Fibroblast of villous mesenchyme (primary cell): ENCODE measurements at places on chromosomes 3 and 15.

DNA sequence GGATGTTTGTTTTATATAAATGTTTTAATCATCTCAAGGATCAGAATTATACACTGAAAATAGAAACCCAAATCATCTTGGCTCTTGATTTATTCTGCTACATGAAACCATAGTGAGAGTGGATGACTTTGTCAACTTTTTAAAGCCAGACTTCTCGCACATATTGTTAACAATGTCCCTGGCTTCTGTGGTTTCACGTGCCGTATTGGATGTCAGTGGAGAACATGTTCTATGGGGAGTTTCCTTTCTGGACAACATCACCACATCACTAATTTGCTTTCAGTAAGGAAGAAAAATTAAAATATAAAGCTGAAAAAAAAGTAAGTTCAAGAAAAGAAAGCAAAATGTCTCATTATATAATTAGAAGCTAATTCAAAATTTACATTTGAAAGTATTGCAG is 297.1 kb upstream of the MME start:
- no peak for DNase-seq

DNA sequence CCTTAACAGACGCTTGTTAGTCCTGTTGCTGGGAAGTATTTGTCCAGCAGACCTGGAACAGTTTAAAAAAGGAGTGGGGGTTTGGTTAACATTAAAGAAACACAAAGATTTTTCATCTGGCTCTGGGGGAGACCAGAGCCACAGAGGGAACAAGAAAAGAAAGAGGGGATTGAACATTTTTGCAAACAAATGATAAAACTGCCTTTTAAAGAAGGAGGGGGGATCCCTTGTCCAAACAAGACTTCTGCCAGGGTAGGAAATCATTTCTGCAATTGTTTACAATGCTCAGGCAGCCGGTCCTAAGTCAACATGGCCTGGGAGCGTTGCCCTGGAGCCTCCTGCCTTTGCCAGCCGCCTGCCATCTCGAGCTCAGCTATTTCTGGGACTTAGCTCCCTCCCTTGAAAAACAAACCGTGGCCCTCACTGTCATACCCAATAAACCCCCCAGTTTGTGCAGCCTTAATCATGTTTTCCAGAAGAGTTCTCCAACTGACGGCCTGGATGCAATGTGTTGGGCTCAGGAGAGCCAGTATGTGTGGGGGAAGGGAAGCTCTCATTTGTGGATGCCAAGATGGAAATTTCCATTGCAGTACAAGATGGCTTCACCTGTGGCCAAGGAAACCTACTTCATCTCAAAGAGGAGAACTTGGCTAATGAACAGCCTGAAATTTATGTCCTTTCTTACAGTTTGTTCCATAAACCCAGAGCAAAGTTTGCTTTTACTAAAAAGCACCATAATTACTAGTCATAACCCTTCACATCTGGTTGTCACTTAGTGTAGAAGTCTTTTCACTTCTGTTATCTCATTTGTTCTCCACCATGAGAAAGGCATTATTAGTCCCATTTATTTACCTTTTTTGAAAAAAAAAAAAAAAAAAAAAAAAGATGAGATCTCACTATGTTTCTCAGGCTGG is 75.9 kb upstream of the RNU6-1 start:
- DNase-seq = peak; percentile 44

DNA sequence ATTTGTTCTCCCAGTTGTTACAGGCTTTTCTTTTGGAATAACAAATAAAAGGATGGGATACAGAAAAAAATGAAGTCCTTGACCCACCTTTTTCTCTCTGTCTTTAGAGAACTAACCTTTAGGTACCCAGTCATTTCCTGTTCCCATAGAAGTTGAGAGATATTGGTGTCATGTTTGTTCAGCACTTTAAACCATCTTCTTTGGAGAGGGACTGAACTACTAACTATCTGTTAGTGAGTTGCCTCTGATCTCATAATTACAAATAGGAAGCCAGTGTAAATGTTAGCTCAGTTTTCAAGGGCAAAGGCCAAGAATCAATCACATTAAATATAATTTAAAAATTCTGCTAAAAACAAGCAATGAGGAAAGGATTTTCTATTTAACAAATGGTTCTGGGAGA is 72.9 kb upstream of the DCBLD2 start:
- no peak for DNase-seq

DNA sequence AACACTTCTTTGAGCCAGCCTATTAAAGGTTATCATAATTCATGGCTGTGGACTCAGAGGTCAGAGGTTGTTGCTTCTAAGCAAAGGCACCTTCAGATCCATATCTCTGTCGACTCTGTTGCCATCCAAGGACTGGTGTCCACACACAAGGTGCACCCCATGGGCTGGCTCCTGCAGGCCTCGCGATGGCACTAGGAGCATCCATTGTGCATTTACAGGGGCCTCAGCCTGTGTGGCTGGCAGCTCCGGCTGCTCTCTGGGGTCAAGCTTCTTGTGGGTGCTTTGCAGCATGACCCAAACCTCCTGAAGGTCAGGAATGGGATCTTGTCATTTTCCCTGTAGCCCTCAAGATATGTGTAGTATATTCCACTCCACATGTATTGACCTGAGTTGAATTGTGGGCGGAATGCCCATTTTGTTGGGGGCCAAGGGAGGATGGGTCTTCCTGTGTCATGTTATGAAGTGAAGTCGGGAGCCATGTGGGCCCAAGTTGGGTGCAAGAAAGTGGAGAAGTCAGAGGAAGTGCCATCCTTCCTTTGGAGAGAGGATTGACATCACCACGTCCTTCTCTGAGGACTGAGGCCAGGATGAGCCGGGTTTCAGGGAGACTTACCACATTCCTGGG is 43.9 kb downstream of the CHDH start:
- DNase-seq = no peak

GRCh38 chr3:171347301-171348039 is 112.7 kb downstream of the TNIK start:
- no peak for DNase-seq

DNA sequence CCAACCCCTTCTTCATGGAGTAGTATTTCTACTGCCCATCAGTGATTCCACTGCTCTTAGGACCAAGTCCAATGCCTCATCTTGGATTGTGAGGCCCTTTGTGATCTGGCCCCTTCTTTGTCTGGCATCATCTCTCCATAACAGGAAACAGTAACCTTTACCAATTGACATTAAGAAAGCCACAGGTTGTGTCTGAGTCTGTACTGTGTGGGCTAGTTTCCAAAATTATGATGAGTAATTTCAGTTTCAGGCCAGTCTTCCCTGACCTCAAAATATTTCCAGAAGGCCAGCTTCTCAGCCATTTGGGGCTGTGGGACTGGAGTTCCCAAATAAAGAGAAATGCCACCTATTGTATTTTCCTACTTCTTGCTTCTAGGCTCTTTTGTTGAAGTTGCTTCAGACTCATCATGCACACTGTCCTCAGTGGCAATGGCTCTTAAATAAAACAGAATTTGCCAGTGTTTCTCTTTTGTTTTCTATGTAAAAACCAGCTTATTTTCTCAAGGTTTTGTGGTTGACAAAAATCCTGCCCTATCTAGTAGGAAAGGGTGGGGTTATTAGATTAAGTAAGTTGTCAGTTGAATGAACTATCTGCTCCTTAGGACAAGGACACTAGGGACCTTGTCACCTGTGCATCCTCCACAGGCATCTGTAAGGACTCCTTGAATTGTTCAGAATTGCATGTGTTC is 47.0 kb upstream of the ACKR4 start:
- peak; percentile 69 for DNase-seq

DNA sequence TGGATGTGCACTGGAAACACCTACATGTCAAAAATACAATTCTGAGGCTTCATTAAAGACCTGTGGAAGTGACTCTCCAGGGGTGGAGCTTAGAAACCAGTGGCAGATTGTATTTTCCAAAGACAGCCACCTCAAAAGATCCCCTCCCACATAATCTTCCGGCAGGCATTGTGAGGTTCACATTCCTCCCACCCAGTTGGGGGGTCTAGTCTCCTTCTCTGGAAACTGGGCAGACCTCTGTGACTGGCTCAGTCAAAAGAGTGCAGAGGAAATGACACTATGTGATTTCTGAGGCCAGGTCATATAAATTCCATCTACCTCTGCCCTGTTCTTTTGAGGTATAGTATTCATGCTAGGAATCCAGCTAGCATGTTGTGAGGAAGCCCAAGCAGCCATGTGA is 1.9 kb upstream of the CFAP92 start:
- no peak for DNase-seq

DNA sequence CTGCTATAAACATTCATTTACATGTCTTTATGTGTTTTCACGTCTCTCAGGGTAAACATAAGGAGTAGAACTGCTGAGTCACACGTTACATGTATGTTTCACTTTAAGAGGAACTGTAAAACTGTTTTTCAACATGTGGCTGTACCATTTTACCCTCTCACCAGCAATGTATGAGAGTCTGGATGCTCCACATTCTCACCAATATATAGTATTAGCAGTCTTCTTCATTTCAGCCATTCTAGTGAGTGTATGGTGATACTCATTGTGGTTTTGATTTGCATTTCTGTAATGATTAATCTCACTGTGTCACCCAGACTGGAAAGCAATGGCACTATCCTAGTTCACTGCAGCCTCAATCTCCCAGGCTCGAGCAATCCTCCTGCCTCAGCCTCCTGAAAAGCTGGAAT is 37.1 kb downstream of the PHC3 start:
- no peak for DNase-seq

- no peak for DNase-seq
These were observed 70.9 kb downstream of the IGSF11 start for GRCh38 chr3:118963711-118964110.

- DNase-seq = peak; percentile 37
These were observed 62.8 kb downstream of the CRYBG3 start for GRCh38 chr3:97884586-97885123.

DNA sequence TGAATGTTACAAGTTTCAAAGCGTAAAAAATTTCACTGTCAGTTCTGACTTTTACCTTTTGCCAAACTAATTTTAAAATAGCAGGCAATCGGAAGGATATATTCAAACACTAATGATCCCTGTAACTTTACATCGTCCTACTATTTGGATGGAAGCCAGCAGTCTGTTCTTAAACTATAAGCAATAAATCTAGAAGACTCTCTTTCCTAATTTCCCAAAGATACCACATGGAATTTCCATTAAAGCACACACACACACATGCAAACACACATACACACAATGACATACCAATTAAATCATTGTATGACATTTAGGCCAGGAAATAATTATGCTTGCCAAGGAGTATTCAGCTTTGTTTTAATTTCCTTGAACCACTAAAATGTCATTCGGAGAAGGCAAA is 32.0 kb downstream of the IL17RD start:
- DNase-seq = no peak

GRCh38 chr15:40960925-40961324 is 7.7 kb downstream of the CHAC1 start:
- DNase-seq = no peak

DNA sequence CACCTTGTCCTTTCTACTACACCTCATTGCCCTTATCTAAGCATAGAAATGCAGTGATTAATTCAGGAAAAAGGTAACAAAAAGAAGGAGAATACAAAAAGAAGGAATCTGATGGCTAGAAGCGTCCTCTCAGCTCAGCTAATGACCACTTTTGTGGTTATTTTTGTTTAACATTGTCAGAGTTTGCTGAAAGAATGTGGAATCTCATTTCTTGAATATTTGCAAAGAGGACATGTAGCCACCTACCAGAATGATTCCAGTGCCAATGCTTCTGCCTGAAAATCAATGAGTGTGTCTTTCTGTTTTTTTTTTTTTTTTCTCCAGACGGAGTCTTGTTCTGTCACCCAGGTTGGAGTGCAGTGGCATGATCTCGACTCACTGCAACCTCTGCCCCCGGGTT is 24.5 kb downstream of the NANOGP8 start:
- DNase-seq = no peak

DNA sequence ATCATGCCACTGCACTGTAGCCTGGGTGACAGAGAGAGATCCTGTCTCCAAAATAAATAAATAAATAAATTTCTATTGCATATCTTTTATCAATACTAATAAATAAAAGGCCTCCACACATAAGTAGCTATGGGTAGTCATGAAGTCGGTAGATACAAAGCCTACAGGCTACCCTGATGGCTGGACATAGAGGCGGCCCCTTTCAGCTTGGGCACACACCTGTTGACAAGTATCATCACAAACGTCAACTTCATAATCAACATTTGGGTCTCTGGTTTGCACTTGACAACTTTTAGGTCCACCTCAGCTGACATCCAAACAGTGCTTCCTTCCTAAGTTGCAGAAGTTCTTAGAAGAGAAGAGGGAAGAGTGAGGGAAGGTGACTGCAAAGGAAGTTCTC is 53.4 kb downstream of the ITGA11 start:
- no peak for DNase-seq

DNA sequence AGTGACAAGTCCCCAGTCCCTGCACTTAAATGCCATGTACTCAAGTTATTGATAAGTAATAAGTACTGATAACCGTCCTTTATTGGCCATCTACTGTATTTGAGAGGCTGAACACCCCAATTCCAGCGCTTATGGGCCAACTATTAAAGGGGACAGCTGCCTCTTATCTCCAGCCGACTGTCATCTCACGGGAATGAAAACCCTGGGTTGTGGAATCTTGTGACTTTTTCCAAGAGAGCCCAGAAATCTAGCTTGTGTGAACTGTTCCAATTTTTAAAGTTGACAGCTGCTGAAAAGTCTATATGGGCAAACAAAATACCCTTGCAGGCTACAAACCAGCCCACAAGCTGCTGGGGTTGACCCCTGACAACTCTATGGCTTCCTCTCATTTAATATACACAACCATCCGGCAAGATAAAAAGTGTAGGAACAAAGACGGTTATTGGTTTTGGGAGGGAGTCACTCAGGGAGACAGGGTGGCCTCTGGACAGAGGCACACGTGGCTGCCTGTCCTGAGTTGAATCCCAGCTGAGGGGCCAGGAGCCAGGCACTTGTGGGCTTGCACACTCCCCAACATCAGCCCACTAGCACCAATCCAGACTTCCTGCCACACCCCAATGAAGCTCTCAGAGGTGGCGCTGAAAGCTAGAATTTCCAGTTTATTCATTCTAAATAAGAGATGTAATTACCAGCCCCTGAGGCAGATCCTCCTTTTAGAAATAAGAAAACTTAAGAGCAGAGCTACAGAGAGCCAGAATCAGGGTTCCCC is 16.2 kb downstream of the SPSB4 start:
- DNase-seq = no peak

GRCh38 chr3:126065876-126066275 is 18.0 kb downstream of the SLC41A3 start:
- DNase-seq = no peak

- peak; percentile 65 for DNase-seq
These were observed 108.5 kb downstream of the PLCL2 start for GRCh38 chr3:16993227-16993626.

- no peak for DNase-seq
These were observed 26.1 kb downstream of the STARD5 start for GRCh38 chr15:81297603-81298575.

GRCh38 chr3:21750831-21751391 is at the start of gene ZNF385D:
Gene ZNF385D (minus strand): TSS chr3:21751210. CDS start chr3:21750916, 294 bp downstream.
- peak; percentile 36 for DNase-seq

- DNase-seq = peak; percentile 56
These were observed 13.1 kb upstream of the ANP32A start for GRCh38 chr15:68833700-68834331.

- DNase-seq = no peak
These were observed 139.2 kb downstream of the ATP8B4 start for GRCh38 chr15:49979705-49980382.

GRCh38 chr3:112136046-112136445 is 3.0 kb upstream of the GCSAM start:
- no peak for DNase-seq

GRCh38 chr15:74785194-74786032 is 3.5 kb downstream of the CSK start:
- no peak for DNase-seq

GRCh38 chr3:77919244-77919643 is 879.3 kb downstream of the ROBO2 start:
- peak; percentile 5 for DNase-seq

- DNase-seq = no peak
These were observed 7.5 kb downstream of the PCSK6 start for GRCh38 chr15:101481917-101482525.
